AG04449 (cell line): ENCODE measurements at places on chromosomes 3 and 15.

- no peak for DNase-seq
Observed at GRCh38 chr3:99764377-99764776, 53.3 kb upstream of the CMSS1 start.

GRCh38 chr3:152352554-152352953 is 83.8 kb downstream of the MBNL1 start:
- no peak for DNase-seq

DNA sequence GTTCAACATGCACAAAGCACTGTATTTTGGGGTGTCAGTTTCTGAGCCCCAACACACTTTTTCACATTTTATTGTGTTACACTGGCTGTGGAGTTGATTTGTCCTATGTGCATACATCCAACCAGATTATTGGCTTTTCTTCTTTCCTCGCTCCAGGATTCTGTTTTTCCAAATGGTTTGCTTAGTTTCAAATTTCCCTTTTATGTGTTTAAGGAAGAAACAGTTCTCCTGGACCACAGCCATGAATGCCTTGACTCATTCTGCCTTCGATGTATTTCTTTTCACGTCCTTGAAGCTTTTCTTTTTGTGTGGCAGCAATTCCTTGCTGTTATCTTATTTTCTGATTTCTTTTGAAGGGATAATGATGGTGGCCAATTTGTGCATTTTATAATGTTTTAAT is 53.8 kb downstream of the CACNA2D3 start:
- no peak for DNase-seq

DNA sequence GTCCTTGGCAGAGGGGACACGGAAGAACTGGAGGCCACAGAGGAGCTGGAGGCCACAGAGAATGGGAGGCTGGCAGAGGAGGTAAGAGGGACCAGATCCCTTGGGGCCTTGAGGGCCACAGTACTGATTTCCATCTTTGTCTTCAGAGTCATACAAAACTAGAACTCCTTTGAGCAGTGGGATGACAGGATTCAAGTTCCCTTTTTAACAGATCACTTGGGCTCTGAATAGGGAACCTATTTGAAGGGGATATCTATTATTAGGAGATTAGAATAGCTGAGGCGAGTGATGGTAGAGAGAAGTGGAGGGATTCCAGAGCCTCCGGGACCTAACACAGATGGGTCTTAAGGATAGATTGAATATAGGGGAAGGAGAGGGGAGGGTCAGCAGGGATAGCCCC is 55.7 kb downstream of the OXNAD1 start:
- DNase-seq: no peak

DNA sequence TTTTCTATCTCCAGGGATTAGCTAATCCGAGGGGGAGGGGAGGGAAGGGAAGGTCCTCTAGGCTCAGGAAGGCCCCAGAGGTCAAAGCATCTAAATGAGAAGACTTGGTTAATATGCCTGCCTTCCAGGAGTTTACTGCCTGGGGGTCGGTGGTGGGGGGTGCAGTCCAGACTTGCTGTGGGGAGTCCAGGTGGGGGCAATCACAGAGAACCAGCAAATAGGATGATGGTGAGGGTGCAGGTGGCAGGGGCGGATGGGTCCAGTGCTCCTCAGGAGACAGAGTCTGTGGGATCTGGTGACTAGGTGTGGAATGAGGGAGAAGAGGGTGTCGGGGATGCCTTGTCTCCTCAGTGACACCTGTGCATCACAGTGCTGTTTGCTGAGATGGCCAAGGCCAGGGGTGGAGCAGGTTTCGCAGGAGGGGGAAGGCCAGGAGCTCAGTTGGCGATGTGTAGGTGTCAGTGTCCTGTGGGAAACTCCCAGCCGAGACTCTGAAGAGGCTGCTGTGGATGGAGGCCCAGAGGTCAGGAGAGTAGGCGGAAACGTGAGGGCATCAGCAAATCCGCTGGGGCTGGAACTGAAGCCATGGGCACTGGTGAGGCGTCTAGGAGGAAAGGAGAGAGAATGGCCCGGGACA is 8.1 kb downstream of the CFAP100 start:
- DNase-seq: no peak

DNA sequence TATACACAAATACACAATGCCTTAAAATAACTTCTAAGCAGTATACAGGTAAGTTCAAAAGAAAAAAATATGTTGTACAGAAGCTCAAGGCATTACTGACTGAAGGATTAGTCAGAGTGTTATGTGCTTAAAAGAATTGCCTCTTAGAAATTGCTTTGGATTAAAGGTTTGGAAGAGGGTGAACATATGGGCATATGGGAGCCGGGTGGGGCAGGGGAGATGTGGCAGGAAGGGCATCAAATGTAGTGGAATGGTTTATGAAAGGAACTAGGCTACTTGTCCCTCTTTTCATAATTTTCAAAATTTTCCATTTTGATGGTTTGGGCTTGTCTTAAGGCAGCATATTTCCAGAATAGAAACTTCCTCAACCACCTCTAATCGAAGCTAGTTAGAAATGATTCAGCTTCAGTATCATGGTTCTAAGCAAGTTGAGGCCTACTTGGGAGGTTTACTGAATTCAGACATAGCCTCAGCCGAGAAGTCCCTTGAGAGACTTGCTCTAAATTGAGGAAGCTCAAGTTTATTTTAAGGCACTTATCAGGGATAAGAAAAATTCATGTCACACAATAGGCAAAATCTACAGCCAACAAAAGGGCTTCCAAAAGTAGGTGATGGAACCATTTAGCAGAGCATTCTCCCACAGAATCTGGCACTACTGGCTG is 10.1 kb upstream of the GOLGB1 start:
- DNase-seq: no peak

DNA sequence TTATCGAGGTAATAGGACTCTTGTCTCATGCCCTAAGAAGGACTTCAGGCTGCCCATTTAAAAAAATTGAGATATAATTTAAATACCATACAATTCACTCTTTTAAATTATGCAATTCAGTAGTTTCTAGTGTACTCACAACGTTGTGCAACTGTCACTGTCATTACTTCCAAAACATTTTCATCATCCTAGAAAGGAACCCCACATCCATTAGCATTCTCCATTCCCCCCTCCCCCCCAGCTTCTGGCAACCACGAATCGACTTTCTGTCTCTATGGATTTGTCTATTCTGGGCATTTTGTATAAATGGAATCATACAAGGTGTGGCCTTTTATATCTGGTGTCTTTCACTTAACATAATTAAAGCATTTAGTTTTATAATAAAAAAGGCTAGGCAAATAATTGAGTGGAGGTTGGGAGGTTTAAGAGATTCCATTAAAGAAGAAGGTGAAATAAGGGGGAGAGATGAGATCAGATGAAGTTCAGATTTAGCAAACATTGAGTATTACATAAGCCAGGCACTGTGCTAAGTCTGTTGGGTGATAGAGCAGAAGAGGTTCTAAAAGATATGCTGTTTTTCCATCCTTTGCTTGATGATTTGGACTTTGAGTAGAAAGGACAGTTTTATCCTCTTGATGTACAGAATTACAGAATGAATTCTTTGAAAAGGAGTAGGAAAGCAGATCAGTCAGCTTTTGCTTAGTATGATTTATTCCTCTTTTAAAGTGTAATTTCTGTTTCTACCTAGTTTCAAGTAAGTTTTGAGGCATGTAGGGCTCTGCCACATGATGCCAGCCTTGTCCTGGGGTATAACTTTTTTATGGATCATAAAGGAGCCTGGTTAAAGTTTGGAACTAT is 36.3 kb downstream of the UBE2E2 start:
- no peak for DNase-seq

- no peak for DNase-seq
Observed at GRCh38 chr3:143173242-143173641, 53.7 kb downstream of the CHST2 start.

DNA sequence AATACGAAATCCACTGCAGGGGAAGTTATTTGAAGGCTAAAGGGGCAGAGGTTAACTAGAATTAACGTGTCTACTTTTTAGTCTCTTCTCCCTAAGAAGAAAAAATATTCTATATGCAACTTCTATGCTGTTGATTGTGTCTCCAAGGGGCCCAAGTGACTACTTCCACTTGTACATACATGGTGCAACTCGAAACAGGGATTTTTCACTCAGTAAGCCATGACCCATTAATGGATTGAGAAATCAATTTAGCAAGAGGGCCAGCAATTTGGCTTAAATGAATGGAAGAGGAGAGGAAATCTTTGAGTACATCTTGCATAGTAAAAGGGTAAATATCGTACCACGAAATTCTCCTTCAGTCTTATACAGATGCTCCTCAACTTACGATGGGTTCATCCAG is 151.1 kb upstream of the HES1 start:
- DNase-seq: no peak

DNA sequence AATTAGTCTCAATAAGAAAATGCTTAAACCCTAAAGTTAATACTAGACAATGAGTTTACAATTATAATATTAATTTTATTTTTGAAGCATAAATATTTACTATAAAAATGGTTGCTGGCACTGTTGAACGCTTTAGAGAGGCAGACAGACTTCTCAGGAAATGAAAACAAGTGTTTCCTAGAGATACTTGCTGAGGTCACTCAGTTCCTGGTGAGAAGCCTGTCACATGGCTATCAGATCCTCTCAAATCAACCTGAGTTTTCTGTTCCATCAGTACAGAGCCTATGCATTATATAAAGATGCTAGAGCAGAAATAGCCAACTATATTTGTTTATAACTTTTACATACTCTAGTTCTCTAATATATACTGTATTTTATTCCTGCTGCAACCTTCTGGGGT is 109.2 kb downstream of the MYO5A start:
- DNase-seq: no peak

DNA sequence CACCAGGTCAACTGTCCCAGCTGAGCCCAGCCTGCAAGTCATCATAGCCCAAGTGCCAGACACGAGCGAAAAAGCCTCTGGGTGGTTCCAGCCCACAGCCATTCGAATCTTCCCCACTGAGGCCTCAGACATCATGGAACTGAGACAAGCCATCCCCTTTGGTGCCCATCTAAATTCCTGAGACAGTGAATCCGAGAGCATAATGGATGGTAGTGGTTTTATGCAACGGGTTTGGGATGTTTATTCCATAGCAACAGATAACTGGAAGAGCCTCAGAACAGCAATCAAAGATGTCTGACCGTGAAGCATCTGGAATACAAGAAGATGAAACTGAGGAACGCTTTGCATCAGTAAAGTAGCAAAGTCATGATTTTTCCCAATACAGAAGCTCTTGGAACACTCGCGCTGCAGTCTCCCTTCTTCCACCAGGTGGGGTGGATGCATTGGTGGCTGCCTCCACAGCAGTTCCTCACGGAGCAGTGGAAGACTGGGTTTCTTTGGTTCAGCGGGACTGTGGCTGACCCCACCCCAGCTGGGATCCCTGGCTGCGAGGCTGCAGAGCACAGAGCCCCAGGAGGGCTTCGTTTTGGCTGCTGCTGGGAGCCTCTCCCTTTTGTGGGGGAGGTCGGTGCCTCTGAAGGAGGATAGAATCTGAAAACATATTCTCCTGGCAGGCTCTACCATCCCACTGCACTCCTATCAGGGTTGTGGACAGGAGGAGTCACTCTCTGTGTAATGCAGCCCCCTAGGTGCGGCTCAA is 26.4 kb upstream of the PDE8A start:
- no peak for DNase-seq

DNA sequence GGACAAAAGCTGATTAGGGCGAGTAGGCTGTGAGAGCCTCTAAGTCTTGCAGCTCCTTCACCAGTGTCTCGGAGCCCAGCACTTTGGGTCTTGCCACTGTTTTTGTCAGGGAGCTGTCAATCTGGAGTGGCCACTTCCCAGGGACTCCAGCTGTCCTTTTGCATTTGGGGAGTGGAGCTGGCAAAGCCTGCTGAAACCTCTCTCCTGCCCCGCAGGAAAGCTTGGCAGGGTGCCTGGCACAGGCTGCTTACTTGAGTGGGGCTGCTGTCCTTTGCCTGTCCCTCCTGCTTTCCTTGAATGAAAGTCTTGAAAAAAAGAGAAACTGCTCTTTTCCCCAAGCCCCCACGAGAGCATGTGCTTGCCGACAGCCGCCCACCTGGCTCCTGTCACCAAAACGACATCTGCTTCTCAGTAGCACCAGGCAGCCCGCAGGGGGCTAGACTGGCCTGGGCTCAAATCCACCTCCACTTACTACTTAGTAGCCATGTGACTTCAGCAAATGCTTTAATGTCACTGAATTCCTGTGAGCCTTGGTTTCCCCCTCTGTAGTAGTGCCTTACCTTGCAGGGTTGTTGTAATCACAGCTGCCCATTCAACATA is 13.7 kb downstream of the USP13 start:
- DNase-seq: no peak

GRCh38 chr15:93417631-93418030 is 328.6 kb upstream of the RGMA start:
- no peak for DNase-seq
